NCI-H2029 (cell line): ENCODE measurements at places on chromosomes 2 and 18.

DNA sequence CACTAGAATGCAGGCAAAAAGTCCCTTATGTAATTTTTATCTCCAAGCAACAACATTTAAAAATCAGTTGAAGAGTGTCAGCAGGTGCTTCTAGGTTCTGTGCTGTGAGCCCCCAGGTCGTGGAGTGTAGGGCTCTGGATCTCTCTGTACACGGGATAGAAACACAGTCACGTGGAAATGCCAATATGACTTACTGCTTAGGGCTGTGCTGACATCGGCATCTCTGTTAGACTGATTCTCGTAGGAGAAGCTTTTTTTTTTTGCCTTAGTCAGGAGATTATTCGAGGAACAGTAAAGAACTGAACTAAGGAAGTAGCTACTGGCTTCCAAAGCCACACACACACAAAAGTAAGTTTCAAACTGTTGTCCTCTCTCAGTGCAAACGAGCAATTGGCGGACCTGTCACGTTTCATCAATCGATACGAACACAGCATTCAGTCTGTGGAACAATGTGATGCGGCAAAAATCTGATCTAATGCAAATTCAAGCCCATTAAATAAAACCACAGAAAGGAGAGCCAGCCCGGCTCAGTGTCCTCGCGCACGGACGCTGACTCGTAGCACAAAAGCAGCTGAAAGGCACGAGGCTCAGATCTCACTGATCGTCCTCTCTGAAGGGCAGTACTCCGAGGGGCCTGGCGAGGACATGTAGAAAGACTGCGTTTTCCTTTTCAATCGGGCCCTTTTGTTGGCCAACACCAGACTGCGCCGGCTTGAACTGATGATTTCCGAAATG is 41.5 kb downstream of the PRELID3A start:
- no peak for DNase-seq

DNA sequence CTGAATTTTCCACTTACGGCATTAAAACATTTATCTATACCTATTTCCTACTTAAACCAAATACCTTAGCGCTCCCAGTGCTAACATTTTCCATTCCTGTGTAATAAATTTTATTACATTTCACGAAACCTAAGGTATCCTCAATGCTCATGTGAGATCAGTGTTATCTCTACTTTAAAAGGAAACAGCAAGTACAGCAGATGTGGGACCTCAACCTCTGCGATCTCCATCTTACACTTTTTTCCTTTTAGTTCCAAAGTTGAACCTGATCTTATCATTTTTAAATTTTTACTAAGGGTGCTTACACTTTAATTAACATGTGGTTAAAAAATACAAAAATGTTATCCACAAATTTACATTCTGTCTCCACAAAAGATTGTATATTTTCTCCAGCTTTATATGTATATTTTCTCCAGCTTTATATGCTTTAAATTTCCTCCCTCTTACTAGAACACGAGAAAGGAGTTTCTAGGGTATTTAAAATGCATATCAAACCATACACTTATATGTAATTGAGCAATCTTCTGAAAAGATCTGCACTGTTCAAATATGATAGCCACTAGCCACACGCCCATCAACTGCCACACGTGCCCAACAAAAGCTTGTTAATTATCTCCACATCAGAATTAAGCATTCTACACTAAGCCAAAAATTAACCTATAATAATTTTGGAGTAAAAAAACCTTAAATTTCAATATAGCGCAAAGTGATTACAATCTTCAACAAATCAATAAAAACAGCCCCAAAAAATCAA is 38.1 kb downstream of the MBOAT2 start:
- DNase-seq, result no peak

DNA sequence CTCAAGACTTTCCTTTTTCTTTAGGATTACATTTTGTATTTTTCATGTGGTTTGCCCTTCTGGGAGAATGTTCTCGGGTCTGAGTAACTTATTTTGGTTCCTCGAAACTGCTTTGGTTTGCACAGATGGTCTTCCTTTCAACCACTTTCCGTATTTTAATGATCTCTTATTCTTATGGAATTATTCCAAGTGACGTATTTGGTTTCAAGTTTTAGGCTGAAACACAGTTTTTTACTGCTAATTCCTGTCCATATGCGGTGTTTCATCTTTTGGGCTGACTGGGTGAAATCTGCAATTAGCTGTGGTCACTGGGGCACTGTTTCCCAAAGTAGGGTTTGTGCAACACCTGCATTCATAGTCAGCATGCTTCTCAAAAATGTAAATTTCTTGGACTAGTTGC is 122.7 kb downstream of the CAPN13 start:
- DNase-seq, result no peak

DNA sequence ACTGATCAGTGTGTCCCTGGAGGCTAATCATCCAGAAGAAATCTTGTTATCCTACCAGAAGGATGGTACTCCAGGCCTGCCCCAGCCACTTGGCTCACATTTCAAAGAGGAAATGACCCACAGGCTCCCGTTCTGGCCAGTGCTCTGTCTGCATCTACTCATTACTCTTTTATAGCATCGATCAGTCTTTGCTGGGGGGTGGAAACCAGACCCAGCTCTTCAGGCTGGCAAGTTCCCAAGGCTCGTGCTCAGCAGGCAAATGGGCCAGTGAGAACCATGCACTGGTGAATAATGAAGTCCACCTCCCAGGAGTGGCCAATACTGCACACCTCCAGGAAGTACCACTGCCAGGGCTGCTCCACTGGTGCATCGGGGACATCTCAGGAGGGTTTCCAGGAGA is 38.8 kb downstream of the DNER start:
- DNase-seq, result peak; percentile 81

DNA sequence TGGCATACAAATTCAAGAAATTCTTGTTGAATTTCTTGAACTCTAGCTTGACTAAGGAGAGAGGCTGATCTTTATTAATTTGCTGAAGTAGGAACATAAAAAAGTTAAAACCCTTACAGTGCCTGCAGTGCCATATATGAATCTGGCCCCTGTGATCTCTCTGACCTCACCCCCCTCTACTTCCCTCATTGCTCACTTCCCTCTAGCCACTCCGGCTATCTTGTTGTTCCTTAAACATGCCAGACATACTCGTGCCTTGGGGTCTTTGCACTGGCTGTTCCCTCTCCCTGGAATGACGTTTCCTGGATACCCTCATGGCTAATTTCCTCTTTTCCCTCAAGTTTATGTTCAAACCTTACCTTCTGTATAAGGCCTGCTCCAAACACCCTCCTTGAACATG is 246.3 kb upstream of the SIX2 start:
- DNase-seq, result no peak

DNA sequence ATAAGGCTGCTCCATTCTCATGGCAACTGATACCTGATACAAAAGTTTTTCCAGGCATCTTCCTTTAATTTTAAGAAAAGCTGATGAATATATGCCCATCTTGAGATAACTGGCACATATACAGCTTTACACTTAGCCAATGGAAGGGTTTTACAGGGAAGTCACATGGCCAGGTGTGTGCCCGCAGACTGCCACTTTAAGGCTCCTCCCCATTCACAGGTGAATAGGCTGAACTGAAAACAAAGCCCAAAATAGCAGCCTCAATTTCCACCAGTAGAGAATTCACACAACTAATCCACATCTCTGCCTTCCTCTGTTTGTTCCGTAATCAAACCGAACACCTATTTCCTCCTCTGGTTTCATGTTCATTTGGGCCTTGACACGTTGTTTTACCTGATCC is 9.8 kb upstream of the ME2 start:
- DNase-seq, result peak; percentile 60

- DNase-seq, result no peak
These were observed 150.3 kb upstream of the ZFP36L2 start for GRCh38 chr2:43376523-43377198.

DNA sequence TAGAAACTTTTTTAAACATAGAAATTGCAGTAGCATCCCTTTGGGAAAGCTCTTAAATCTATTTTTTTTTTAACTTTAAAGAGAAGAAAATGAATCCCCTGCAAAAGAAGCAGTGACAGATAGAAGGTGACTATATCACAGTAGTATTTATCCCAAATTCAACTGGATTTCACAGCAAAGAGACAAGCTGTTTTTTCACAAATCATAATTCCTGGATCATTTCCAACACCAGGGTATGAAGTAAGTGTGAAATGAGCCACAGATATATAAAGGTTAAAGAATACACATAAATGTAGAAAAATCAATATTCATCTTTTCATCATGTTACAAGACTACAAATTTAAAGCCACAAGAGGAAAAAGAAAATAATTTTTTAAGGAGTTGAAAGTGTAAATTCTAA is 1404.9 kb upstream of the NXPH2 start:
- no peak for DNase-seq

GRCh38 chr2:86238354-86238753 is 39.1 kb downstream of the MRPL35 start:
- no peak for DNase-seq

DNA sequence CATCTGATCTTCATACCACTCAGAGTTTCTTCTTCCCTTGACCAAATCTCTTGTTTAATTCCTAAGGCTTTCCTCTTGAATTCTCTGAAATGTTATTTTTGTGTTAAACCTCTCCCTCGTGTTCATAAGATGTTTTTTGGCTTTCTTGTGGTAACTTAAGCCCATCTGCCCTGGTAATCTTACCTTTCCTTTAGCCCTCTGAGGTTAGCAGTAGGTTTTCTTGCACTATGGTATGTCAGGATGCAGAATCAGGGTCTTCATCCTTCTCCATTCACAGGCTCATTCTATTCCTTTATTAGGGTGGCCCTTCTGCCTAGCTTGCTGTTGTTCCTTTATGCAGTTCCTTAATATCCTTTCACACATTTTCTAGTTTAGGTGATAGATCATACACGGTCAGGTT is 24.1 kb downstream of the GIGYF2 start:
- no peak for DNase-seq

GRCh38 chr2:153819501-153819900 is 52.2 kb upstream of the GALNT13 start:
- no peak for DNase-seq

- no peak for DNase-seq
These were observed 177.9 kb downstream of the FAM124B start for GRCh38 chr2:224223851-224224555.

DNA sequence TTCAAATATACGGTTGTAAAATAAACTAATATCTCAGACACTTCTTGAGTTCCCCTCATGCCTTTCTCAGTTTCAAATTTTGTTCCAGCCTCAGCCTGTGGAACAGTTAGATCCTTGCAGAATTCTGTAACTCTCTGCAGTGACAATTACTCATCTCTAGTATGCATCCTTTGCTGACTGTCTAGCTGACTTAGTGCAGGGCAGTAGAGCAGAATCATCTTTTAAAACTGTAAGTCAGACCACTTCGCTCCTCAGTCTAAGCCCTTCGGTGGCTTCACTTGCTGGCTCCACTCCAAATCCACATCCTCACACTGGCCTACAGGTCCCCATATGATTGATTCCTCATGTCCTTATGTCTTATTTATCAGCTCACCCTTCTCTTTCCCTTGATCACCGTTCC is 164.1 kb upstream of the ZSWIM2 start:
- no peak for DNase-seq

GRCh38 chr2:21404137-21404536 is 280.4 kb downstream of the TDRD15 start:
- DNase-seq, result no peak

DNA sequence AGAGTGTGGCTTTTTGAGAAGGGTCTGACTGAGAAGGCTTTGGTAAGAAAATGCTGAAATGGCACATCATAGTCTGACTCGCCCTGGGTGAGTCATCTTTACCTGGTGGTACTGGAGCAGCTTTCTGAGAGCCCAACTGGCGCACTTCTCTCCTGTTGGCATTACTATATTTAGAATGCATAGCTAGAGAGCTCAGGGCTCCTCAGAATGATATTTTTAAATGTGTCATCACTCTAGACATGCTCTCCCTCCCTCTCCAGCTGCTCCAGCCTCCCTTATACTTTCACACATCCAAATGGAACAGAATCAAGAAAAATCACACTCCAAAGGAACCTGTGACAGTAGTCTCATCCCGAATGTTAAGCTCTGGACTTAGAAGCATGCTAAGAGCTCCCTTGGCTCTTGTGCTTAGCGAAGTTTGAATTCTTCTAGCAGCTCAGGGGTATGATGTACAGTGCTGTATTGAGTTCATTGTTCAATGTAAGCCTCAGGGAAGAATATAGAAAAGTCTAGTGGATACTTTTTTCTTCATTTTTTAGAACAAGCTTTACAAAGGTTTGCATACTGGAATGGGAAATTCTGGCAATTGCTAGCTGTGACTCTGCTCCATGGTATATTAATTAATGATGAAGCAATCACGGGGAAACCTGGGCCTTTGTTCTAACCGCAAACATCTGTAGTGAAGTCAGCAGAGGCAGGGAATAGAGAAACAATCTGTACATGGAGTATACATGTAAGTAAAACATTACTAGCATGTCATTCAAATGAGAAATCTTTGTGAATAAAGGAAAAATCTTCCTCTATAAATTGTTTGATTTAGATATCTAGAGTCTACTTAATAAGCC is 751.2 kb upstream of the NRXN1 start:
- DNase-seq, result no peak

DNA sequence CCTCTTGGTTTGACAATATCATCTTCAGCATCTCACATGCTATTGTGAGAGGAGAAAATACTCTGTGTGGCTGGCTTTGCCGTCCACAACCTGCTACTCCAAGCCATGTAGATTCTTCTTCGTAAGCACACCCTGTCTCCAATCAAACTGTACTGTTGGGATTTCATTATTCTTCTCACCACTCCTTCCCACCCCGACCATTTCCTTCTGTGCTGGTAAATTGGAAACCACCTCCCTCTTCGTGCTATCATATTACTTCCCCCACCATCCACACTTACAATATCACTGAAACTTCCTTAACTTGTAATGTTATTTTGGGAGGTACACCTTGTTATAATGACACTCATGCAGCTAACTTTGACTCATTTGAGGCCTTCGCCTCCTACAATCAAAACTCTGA is 3.2 kb upstream of the AGXT start:
- DNase-seq, result no peak

GRCh38 chr2:101704046-101704466 is 6.5 kb downstream of the MAP4K4 start:
- DNase-seq, result no peak

DNA sequence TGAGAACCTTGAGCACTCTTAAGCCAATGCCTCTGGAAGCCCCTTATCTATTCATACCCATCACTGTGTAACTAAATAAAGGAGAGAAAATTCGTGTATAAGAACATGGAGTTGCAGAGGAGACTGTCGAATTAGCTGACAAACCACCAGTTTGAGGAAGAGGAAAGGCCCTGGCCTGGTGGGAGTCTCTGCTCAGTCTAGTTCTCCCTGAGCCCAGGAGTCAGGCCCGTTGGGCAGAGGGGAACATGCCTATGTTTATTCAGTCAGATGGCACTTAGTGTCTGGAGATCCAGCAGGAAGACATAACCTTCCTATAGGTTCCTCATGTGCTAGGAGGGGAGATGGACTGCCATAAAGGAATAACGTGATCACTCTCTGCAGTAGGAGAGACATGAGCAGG is 60.3 kb downstream of the MGAT5 start:
- no peak for DNase-seq

DNA sequence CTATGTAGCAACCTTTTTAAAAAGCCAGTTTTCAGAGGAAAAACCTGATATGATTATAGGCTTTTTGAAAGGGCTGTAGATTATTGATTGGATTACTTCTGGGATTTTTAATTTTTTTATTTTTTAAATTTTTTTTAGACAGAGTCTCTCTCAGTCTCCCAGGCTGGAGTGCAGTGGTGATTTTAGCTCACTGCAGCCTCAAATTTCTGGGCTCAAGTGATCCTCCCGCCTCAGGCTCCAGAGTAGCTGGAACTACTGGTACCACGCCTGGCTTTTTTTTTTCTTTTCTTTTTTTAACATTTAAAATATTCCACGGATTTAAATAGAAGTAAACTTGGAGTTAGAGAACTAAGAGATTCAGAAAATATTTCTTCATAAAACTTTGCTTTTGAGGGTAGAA is 1.2 kb downstream of the MRPL19 start:
- no peak for DNase-seq
